ENCODE measurements at places on chromosomes 5 and 9. TPM values are rescaled to one million over a fixed set of nuclear protein-coding genes. Genes with fewer than 3 reads are reported as not detected.

DNA sequence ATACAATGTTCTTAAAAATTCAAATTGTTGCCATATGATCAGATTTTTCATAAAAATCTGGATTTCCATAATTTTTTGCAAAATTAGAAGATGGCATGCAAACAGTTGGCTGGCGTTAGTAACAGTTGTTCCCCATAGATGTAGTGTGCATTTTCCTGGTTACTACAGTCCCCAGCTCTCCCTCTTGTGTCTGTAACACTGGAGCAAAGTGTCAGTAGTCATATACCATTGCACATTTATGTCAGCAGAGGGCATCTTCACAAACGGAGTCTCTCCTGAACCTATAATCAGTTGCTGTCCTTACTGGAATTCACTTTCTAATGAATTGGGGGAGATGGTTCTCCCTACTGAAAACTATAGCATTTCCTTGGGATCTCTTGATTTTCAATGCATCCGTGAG is 44.7 kb upstream of the DMAC1 start:
- peak; percentile 36 for DNase-seq
- no peaks in the 10 kb centered on the region for H3K27me3 ChIP-seq
- H3K4me1 ChIP-seq: peaks cover 2% of the 10 kb centered on the region

DNA sequence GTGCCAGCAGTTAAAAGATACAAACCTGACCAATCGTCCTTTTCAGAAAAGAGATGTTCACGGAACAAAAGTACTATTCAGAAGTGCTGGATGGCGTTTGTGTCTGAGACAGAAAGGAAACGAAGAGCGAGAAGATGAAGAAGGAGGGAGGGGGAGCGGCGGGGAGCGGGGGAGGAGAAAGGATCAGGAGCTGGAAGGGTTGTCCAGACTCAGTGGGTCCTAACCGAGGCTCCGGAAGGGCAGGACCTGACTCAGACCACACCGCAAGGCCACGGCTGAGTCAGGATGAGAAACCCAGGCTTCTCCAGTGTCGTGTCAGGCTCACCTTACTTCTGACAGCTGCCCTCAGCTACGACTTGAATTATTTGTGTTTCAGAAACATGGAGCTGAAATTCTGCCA is 46.2 kb downstream of the PAX5 start:
- no peaks in the 10 kb centered on the region for H3K36me3 ChIP-seq
- H3K27ac ChIP-seq: no peak overlapping the region
- DNase-seq: no peak
- peaks cover 5% of the 10 kb centered on the region for H3K4me1 ChIP-seq
- peaks cover 69% of the 10 kb centered on the region for H3K27me3 ChIP-seq
- H3K4me3 ChIP-seq: no peak overlapping the region

The ZNF454 gene
- 4.9 TPM for total RNA-seq

- H3K4me3 ChIP-seq: no peak overlapping the region
- DNase-seq: no peak
- H3K4me1 ChIP-seq: peaks cover 22% of the 10 kb centered on the region
These were observed 3.7 kb upstream of the ICE1 start for GRCh38 chr5:5418764-5419163.

The STKLD1 gene
- 1.4 TPM for total RNA-seq

The HIGD2A gene
- 151 TPM for total RNA-seq

All from muscle of leg (tissue), 16 donors.